ENCODE measurements at places on chromosomes 16 and 17.

DNA sequence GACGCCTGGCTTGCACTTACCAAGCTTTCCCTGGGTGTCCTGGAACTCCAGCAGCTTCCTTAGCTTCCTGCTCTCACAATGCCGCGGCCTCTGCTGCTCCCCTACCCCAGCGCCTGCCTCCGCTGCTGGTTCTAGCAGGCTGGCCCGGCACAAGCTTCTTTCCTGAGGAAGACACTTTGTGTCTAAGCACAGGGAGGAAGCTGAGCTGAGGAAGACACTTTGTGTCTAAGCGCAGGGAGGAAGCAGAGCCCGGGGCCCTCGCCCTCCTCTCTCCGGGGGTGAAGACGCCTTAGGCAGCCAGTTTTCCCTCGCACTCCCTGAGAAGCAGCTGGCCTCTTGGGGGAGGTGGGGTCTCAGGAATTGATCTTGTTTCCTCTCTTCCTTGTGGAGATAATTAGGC lies 64.9 kb downstream of the PLD6 start:
- DNase-seq = no peak

DNA sequence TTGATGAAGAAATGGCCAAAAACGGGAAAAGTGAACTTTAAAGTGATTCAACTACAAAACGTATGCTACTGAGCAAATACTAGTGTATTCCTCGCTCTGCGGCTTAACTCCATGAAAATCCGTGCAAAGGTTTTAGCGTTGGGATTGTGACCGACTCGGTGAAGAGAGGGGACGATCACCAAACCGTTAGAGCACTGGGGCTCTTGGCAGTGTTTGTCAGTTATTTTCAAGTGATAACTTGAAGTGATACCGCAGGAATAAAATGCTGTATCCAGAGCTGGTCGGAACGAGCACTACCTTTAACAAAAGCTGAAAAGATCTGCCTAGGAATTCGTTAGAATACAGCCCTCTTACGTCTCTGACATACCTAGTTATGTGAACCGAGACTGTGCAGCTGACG lies 773 bp upstream of the PPM1D start:
- no peak for DNase-seq

DNA sequence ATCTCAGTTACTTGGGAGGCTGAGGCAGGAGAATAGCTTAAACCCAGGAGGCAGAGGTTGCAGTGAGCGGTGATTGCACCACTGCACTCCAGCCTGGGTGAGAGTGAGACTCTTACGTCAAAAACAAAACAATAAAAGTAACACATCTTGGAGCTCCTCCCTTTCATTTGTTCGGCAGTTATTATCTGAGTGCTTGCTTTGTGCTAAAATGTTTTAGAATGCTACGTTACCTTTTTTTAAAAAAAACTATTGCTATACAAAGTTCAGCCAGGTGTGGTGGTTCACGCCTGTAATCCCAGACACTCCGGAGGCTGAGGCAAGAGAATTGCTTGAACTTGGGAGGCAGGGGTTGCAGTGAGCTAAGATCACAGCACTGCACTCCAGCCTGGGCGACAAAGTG lies 15.8 kb downstream of the IST1 start:
- no peak for DNase-seq

DNA sequence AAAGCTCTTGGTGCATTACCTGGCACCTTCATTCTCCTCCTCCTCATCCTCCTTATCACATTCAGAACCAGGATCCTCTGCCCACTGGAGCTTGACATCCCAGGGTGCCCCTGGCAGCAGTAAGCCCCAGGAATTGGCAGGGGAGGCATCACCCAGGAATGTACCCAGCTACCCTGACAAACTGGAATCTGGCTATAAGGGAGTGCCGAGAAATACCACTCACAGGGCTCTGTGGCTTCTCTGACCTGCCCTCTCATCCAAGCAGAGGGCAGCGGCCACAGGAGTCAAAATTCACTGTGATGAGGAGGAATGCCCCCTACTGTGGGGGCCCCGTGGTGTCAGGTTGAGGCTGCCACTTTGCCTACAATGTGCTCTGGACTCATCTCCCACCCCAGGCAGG lies 19.6 kb downstream of the MPP3 start:
- no peak for DNase-seq

DNA sequence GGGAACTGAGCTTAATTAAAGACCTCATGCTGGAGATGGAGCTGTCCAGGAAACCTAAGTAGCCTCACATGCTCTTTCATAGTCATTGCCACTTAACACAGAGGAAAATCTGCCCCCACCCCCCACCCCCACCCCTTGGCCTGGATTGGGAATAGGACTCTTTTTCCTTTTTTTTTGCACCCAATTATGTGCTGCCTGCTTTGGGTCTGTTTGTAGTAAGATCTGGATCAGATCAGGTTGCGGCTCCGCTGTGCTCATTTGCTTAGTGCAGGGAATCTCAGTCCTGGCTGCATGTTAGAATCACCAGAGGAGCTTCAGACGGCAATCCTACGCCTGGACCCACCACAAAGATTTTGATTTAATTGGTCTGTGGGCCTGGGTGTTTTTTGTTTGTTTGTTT lies 219.0 kb downstream of the UTP18 start:
- DNase-seq = no peak

All from HL-60 (cell line).